ENCODE measurements at places on chromosomes 5 and 9.

DNA sequence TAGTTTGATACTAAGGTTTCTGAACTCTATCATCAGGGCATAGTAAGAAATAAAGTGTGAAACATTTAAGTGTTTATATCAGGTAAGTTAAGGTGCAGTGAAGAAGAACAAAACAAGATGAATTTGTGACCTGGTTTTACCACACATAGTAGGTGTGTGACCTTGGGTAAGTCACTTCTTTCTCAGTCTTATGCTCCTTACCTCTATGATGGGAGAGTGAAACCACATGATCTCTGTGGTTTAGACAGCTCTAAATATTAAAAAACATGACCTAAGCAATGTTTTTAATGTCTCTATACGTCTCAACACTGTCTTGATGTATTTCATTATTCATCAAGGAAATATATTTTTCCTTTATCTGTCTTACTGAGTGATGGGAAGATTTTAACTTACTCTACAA, 629.6 kb upstream of the DMAC1 start:
- DNase-seq = no peak

DNA sequence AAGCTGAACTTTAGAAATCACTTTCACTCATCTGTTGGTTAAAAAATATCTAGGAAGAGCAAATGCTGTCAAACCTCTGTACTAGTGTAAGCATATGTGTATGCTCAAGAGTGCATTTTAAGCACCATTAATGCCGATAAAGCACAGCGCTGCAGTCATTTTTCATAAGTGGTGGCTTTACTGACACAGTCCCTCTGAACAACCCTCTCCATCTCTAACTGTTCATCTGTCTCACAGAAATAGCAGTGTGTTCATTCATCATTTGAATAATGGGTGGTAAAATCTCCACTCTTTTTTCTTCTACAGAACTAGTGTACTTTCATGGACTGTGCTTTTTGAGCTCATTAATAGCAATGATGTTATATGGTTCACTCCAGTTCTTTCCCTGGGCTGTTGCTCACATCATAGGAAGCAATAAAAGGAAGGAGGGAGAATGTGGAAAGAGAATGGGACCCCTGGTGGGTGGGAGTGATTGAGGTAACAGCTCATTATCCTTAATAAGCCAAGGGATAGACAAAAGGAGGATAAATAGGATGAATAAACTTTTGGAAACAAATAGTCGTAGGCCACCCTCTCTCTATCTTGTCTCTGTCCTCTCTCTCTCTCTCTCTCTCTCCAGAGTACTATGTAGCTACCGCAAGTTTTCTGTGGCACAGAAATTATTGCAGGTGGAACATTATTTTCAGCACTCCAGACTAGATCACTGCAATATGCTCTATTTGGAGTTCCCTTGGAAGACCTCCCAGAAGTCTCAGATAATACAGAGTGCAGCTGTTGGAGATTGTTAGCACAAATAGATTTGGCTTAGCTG, 117.9 kb upstream of the PRDM9 start:
- DNase-seq = no peak

DNA sequence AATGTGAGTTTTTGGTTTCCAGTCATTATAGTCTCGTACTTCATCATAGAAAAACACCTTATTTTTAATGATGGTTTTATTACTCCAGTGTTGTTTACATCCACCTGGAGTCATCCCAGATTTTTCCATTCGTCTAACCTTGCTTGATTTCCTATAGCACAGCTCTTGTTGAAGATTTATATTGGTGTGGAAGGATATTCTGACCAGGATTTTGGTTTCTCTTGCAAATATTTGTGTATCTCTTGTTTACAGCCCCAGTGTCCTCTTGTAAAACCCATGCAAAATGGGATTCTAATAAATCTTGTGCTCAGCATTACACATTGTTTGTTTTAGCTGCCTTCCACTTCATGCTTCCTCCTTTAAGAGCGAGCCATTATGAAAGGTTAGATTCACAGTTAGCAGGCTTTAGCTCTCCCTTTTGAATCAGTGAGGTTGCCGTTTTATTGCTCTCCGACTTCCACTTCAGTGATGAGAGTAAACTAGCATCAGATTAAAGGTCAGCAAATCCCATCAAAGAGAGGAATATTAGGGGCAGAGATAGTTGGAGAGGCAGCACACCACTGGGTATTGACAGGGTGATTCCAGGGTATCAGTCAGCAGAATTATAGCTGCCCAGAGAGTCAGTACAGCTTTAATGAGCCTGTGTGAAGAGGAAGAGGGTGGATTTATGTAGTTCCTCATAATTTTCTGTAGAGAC, 157.1 kb downstream of the PBX3 start:
- DNase-seq = peak; percentile 21

GRCh38 chr5:104513640-104514072, 951.1 kb upstream of the NUDT12 start:
- DNase-seq = no peak

DNA sequence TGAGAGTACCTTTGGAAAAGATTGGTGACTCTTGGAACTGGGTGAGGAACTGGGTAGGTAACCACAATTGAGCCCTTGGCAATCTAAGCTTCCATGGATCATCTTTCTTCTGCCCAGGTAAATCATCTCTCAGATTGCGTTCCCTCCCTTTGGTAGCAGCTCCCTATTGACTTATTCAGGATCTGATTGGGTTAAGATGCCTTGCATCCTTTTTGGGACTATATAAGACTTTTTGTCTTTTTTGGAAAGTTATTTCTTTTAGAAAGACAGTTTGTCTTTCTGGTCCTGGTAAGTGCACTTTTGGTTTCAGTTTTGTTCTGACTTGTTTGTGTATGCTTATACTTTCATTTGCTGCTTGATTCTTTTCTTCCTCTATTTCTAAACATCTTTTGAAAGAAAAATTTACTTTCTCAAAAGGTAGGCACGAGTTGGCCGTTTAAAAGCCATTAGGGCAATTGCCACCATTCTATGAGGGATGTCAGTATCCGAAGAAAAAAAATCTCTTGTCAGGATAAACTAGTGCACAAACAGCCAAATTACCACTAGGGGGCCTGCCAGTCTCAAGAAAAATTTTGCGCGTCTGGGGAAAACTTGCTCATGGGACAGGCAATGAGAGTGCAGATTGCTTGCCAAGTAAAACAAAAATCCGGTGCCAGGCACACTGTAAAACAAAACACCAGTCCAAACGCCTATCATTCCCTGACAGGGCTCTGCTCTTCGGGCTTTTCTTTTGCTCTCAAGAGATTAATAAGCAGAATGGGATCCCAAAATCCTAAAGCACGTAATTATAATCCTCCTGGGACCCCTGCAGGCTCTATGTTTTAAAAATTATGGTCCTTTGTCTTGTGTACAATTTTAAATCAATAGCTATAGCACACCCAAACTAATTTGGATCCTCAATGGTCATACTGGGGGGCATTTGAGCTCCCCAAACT, 12.8 kb downstream of the OR1J1 start:
- peak; percentile 22 for DNase-seq

DNA sequence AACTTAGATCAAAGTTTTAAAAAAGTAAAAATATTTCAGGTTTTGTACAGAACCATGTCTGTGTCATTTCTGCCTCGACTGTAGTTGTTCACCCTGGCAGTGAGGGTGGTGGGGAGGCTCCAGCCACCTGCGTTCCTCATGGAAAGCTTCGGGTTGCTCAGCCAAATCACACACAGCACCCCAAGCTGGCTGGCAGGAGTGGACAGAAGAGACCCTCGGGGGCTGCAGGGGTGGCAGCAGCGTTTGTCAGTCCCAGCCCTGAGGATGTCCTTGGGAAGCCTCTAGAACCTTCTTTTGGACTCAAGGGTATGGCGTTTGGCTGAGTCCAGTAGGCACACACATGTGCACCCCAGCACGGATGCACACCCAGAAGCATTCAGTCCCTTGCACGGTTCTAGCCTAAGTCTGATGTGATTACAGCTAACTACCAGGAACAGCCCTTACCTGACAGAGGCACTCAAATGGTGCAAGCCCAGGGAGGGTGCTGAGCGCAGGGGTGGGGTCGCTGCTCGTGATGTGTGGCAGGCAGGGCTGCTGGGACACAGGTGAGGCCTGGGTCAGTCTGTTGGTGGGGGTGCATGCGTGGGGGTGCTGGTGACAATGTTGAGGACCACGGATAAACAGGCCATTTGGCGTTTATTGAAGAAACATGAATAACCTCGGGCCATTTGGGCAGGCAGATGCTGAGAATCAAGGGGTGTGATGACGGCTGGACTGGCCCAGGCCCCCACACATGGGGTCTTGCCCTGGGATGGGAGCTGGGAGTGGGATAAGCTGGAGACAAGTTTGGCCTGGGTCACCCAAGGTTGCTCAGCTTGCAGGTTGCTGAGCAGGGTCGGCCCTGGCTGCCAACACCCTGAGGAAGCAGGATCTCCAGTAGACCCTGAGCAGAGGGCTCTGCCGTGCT, 103.4 kb downstream of the PHF2 start:
- no peak for DNase-seq

DNA sequence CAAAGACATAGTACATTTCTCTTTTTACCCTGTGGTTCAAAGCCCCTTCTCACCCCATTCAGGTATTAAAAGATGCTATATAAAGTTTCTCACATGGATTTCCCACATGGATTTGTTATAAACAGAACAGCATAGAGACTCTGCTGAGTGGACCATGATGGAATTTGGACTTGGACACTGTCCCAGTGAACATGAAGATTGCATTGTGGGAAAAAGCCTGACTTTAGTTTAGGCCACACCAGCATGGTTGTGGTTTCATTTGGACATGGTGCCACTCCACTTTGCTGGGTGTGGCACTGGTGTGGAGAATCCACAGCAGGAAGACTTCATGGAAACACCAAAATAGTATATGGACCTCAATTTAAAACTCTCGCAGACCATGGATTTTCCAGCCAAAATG, 124.6 kb downstream of the ARHGAP26 start:
- no peak for DNase-seq

- DNase-seq = no peak
Observed at GRCh38 chr5:81428861-81429260, 34.9 kb upstream of the ACOT12 start.

DNA sequence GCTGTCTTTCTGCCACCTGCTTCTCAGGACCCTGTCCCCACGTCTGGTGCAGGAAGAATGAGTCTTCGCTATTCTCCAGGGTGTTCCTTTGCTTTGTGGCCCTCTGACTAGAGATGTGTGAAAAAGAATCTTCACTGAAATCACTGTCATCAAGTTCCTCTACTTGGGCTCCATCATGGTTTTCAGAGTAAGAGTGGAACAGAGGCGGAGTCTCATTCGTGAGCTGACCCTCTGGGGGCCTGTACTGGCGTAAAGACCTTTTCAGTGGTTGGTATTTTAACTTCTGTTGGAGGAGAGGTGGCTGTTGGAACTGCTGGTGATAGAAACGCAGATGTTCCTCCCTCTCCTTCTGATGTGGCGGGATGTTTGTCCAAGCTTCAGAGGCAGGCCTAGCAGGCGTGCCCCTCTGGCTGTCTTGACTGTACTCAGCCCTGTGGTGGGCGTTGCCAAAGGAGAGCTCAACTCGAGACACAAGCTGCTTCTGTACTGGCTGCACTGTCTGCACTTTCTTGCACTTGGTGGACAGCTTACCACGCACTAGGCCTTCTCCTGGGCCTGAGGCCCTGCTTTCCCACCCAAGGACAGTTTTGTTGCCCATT, 72.0 kb downstream of the KIF24 start:
- no peak for DNase-seq

- DNase-seq = no peak
Observed at GRCh38 chr5:136374003-136374402, 8.7 kb upstream of the TRPC7 start.

- no peak for DNase-seq
Observed at GRCh38 chr5:147400881-147401280, 109.0 kb downstream of the DPYSL3 start.

- no peak for DNase-seq
Observed at GRCh38 chr5:176542596-176543427, 5.6 kb upstream of the RNF44 start.

GRCh38 chr5:142683881-142684505, 1.9 kb downstream of the FGF1 start:
- no peak for DNase-seq

GRCh38 chr5:15938961-15939360, 240.6 kb downstream of the MARCHF11 start:
- no peak for DNase-seq

GRCh38 chr9:90986161-90986560, 184.5 kb downstream of the SYK start:
- DNase-seq = no peak

DNA sequence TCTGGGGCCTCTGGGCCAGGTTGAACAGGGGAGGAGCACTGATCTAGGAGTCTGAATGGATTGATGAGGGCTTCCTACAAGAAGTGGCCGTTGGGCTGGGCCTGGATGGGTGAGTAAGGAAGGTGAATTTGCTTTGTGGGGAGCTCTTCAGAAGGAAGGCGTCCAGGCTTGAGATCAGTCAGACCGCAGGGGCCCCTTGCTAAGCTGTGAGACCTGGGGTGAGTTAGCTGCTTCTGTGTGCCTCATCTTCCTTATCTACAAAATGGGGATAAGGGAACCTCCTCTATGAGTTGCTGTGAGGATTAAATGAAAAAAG, 1.1 kb upstream of the SYNPO start:
- no peak for DNase-seq

DNA sequence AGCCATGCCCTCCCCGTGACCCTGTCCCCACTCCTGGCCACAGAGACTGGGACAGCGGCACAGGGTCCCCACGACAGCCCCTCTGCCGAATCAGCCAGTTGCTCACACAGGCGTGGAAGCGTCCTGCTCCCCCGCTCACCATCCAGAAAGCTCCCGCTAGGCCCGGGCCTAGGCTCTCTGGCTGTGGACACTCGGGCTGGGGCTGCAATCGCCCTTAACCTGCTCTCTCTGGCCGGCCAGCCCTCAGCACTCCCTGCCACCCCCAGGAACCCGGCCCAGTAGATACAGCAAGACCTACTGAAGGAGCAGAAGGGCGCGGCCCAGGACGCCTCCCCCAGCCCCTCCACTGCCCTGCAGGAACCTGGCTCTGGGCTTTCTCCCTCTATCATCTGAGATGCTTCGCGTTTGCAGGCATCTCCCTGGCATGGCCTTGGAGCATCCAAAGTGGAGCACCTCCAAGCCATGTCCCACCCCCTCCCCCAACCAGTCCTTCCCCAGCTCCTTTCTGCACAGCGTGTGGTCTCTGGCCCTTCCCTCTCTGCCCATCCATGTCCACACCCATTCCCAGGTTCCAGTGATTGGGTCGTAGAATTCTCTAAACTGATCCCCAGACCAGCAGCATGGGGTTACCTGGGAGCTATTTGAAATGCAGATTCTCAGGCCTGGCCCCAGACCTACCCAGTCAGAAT, 113.7 kb upstream of the LMX1B start:
- DNase-seq = no peak

GRCh38 chr5:112342389-112342788, 76.7 kb downstream of the EPB41L4A start:
- DNase-seq = no peak

DNA sequence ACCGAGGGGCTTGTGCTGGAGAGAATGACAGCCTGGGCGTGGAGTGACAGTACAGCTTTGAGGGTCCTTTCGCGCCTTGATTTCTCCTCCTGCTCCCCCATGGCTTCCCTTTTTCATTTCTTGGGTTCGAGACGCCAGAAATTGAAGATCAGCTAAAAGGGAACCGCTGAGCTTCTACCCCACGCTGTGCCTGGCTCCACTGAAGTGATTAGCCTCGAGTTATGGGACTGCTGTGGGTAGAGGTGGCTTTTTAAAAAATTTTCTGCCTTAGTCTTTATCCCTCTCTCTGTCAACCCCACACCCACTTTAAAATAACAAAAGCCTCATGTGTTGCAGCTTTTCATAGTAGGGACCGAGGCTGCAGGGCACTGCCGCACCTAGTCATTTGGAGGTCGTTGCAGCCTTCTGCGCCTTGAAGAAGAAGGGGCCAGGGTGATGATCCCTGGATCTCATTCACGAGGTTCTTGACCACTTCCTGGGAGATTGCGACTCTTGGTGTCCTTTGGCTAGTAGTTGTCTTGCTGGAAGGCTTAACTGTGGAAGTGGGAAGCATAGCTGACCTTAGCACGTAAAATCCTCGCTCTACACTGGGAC, 603 bp downstream of the PPIP5K2 start:
- DNase-seq = no peak

- DNase-seq = no peak
Observed at GRCh38 chr5:173785400-173785799, 102.7 kb upstream of the CPEB4 start.

Measured in NCI-H187 (cell line).